ENCODE measurements at places on chromosomes 2 and 18.

GRCh38 chr2:173235947-173236803 is 118.5 kb upstream of the CDCA7 start:
- DNase-seq, result no peak

DNA sequence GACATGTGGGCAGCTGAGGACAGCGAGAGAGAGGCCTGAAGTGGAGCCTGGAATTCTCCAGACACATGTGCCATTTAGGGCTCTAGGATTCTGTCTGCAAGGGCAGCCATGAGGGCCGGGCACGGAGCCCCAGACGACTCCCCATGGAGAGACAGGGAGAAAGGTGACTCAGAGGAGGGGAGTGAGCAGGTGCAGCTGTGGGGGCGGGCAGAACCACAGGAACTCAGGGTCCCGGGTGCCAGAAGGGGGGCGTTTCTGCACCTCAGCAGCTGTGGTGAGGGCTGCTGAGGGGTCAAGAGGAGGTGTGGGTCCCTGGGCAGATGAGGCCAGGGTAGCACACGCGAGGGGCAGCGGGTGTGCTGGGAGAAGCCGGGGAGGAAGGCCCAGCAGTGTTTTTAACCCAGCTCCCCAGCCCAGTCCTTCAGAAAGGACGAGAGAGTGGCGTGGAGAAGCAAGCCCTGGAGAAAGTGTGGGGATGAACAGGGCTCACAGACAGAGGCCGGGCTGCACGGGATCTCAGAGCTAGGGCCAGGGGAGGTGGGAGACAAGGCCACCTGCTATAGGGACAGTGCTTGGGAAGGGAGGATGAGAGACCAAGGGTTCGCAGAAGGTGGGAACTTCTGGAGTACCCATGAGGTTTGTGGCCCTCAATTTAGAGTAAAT is 7.6 kb downstream of the GPR17 start:
- DNase-seq, result no peak

DNA sequence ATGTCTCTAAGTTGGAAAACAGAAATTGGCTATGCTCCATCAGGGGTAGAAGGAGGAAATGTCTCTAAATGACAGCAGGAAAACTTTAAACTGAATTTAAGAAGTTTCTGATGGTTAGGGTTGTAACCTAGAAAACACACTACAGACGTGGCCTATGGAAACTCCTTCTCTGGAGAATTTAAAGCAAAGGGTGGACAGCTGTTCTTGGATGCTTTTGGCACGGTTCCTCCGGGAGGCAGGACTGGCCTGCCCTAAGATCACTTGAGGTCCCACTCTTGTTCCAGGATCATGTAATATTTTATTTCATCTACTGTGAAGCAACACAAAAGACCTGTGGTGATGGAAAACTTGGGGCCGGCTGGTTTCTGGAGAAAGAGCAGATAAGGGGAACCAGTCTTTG is 77.0 kb downstream of the NRP2 start:
- DNase-seq, result no peak

DNA sequence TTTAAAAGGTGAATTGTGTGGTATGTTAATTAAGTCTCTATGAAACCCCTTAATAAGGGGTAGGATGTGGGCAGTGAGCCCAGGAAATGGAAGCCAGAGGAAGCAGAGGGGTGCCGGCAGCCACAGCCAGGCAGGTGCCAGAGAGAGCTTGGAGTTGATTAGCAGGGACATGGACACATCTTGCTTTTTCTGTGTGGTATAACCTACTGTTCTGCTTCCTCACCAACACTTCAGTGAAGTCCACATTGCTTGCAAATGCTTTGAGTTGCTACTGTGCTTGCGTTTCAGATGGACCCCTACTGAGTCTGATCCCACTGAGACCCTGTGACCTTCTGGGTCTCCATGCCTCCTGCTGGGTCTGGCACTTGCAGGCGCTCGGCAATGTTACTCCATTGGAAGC is 30.3 kb upstream of the ARHGEF4 start:
- DNase-seq, result no peak

DNA sequence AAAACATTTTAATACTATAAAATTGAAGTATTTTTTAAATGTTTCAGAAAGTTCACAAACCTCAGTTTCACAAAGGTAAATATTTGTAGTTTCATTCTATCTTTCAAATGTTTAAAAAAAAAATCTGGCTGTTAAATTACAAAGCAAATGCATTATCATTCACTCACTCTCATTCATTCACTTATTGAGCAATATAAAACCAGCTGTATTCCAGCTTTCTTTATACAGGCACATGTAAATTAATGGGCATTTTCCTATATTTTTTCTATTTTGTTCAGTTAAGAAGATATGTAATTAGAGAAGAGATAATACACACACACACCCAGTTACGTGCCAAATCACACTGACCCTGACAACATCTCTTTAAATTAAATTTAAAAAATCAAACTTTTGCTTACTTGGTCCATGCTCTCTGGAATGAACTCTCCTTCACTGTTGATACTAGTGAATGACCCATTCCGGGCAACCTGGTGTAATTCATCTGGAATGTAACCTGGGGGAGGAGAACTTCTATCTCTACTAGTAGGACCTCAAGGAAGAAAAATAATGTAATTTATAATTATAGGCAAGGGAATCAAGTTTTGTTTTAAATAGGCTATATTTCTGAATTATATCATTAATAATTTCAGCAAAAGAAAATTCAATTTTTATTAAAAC is 32.5 kb upstream of the ERCC3 start:
- no peak for DNase-seq

DNA sequence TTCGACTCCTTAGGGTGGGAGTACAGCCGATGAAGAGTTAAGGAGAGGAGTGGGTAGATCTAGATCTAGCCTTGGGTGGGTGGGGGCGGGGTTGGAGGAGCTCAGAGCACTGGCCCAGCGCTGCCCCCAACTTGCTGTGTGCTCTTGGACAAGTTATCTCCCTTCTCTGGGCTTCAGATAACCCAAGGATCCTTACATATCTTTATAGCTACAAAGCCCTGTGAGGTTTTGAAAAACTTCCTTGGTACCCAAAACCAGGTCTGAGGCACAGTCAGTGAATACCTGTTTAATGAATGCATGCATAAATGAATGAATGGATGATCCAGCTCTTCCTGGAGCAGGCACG is 1.3 kb upstream of the ODC1 start:
- DNase-seq, result no peak

DNA sequence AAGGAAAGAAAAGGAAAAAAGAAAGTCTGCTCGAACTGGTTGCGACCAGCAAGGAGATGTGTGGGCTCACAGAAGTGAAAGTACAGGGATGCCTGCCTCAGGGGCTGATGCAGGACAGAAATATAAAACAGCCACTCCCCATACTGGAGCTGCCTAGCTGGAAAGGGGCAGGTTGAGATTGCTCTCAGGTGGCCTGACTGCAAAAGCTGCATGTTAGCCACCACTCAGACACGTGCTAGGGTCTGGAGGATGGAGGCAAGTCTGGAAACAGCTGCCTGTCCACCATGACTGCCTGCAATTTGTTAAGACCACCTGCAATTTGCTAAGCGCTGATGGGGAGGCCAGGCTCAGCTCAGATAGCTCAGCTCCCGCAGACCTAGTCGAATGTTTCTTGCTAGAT is 17.9 kb downstream of the B3GNT7 start:
- no peak for DNase-seq

DNA sequence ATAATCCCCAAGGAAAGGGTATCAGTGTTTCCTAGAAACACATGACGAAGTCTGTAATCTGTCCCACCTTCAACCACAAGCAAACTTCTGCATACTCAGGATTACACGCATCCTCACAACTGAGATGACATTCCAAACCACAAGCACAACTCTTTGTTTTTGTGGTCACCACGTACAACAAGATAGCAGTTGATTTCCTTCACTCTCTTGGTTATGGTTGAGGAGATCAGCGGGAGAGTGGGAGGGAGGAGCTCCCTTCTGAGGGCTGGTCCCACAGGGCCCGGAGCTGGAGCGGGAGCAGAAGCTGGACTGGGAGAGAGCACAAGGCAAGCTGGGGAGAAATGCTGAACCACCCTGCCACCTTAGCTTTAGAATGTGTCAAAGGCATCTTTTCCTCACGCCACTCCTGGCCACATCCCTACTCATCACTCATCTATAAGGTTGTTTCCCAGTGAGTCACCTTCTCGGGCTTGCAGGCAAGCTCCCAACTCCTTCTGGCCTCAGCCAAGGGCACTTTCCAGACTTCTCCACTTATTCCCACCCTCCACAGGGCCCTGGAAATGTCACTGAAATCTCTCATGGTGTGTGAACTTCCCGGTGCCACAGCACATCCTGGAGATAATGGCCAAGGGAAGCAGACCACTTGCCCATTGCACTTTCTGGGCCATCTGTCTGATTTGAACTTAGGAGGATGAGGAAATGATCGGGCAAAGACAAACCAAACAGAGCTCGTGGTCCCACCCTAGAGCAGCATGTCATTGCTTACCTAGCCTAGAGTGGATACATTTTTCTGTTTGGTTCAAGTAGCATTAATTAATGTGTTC is 98.9 kb upstream of the LGALSL start:
- DNase-seq, result peak; percentile 64

DNA sequence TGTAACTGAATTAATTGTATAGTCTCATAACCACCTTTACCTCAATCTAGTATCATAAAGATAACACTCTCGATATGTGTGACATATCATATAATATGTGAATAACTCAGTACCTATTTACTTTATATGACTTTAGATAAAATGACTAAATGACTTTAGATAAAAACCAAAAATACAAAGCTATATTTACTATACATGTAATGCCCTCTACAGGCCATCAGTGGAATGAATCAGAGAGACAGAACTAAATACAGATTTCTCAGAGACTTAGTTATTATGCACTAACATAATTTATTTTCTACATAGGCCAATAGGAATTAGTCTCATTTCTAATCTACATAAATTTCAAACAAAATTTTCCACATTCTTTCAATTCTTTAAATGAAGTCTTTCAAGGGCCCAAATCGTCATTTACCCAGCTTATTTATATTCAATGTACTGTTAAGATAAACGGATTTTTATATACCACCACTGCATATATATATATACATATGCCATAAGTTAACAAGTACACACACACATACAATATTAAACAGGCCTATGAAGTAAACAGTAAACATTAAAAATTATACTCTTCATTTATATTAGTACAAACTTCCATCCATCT is 219.9 kb downstream of the EXOC6B start:
- DNase-seq, result no peak

- no peak for DNase-seq
Observed at GRCh38 chr2:215031321-215031720, 107.1 kb downstream of the ABCA12 start.

GRCh38 chr18:7164323-7165004 is 46.9 kb upstream of the LAMA1 start:
- DNase-seq, result peak; percentile 1

- DNase-seq, result no peak
Observed at GRCh38 chr18:25283781-25284180, 68.2 kb downstream of the ZNF521 start.

GRCh38 chr2:234853729-234854128 is 98.1 kb upstream of the SH3BP4 start:
- DNase-seq, result no peak

- no peak for DNase-seq
Observed at GRCh38 chr2:16317211-16317830, 348.3 kb downstream of the CYRIA start.
